ENCODE measurements at places on chromosomes 6 and 20. TPM values are rescaled to one million over a fixed set of nuclear protein-coding genes. Genes with fewer than 3 reads are reported as not detected.
A peak's percentile ranks its signal among the peaks of the same experiment; 100 is the strongest.

- peak; percentile 43 for DNase-seq
Observed at GRCh38 chr6:37171201-37171969, 1.4 kb downstream of the PIM1 start.

GRCh38 chr20:40508821-40509220 lies 180.2 kb downstream of the MAFB start:
- no peak for DNase-seq

GRCh38 chr20:18633411-18633810 lies 45.6 kb downstream of the DTD1 start:
- DNase-seq, result peak; percentile 69

- DNase-seq, result peak; percentile 74
Observed at GRCh38 chr6:47242483-47243386, 67.0 kb downstream of the TNFRSF21 start.

Gene FOXQ1
- 1.9 TPM for total RNA-seq

- DNase-seq, result no peak
Observed at GRCh38 chr6:169132352-169132940, 121.2 kb downstream of the THBS2 start.

GRCh38 chr6:87848616-87849015 lies 146.6 kb upstream of the AKIRIN2 start:
- DNase-seq, result peak; percentile 32
